ENCODE measurements at places on chromosomes 12 and 14. TPM values are rescaled to one million over a fixed set of nuclear protein-coding genes. Genes with fewer than 3 reads are reported as not detected.

Gene KRT8
- total RNA-seq: 5.1 TPM

Gene RAN
- 436 TPM for total RNA-seq

Gene SLC25A47
- total RNA-seq: not detected

Gene ANKS1B
- 2.2 TPM for total RNA-seq

Gene TXNDC16
- total RNA-seq: 11.5 TPM

Gene TOMM20L
- total RNA-seq: not detected

Gene OR6C76
- not detected for total RNA-seq

Gene CD4
- total RNA-seq: 15.0 TPM

Gene MYO1H
- total RNA-seq: not detected

Gene PLCZ1
- total RNA-seq: not detected

Gene GRIP1
- total RNA-seq: under 0.01 TPM

Gene INSM2
- not detected for total RNA-seq

Gene CYP46A1
- 0.59 TPM for total RNA-seq

Gene NPAS3
- 0.72 TPM for total RNA-seq

Gene RDH12
- 0.29 TPM for total RNA-seq

All from osteoblast (primary cell).